ENCODE measurements at places on chromosomes 2 and 18.

- DNase-seq = no peak
These were observed 1.5 kb downstream of the MBD5 start for GRCh38 chr2:148022351-148022750.

GRCh38 chr2:236236559-236237452 is 27.4 kb downstream of the ASB18 start:
- no peak for DNase-seq

GRCh38 chr2:57869758-57870344 is 176.8 kb upstream of the VRK2 start:
- DNase-seq = no peak

DNA sequence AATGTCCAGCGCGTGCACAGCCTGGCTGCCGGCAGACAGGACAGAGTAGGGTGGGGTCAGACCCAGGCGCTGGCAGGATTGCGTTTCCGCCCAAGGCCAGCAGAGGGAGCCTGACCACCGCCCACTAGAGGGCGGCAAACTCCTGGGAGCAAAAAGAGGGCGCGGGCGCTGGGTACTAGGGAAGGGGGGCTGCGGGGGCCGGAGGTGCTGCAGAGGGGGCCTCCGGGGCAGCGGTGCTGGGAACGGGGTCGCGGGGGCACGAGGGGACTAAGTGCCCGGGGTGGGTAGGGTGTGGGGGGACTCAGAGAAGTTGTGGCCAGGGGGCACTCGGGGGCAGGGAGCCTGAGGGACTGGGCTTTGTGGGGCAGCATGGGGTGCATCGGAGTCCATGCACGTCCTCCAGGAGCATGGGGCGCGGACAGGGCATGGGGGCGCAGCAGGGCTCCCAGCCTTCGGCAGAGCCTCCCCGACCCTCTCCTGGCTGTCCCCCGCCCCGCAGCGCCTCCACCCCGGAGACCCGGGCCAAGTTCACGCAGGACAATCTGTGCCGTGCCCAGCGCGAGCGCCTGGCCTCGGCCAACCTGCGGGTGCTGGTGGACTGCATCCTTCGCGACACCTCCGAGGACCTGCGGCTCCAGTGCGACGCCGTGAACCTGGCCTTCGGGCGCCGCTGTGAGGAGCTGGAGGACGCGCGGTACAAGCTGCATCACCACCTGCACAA is 3.2 kb downstream of the TEKT4 start:
- no peak for DNase-seq

- DNase-seq = no peak
These were observed 278.4 kb downstream of the NEDD4L start for GRCh38 chr18:58322464-58322863.

DNA sequence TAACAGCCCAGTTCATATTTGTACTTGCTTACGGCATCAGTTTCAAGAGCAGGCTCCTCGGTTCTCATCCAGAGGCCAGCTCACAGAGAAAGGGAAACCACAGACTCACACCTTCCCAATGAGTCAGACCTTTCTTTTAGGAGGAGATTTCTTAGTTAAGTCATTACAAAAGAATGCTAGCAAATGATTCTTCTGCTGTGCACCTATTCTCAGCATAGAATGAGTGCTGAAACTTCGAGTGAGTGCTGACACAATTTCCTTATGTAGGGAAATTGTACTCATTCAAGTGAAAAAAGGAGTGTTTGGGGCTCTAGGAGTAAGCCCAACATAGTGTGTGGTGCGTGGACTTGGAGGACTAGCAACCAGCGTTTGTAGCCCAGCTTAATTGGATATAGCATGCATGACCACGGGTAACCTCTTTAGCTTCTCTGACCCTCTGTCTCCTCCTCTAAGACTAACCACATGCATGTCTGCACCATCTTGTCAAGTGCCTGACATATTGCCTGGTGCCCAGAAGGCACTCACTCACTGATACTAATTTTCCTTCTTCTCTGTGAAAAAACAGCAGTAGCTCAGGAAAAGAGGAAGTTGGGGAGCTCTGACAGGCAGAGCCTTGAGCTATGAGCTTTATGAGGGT is 87.0 kb downstream of the ALPK2 start:
- DNase-seq = no peak

- DNase-seq = no peak
These were observed 152.9 kb downstream of the MYO3B start for GRCh38 chr2:170330881-170331280.

- DNase-seq = no peak
These were observed 182.6 kb downstream of the DCDC2C start for GRCh38 chr2:3885629-3886628.

GRCh38 chr2:63680455-63680854 is 91.7 kb downstream of the MDH1 start:
- DNase-seq = no peak

- no peak for DNase-seq
These were observed 20.0 kb downstream of the FOSL2 start for GRCh38 chr2:28412625-28413151.

GRCh38 chr2:42747422-42747821 is 16.5 kb downstream of the OXER1 start:
- no peak for DNase-seq

GRCh38 chr2:71832844-71833243 is 314.8 kb downstream of the CYP26B1 start:
- DNase-seq = no peak

DNA sequence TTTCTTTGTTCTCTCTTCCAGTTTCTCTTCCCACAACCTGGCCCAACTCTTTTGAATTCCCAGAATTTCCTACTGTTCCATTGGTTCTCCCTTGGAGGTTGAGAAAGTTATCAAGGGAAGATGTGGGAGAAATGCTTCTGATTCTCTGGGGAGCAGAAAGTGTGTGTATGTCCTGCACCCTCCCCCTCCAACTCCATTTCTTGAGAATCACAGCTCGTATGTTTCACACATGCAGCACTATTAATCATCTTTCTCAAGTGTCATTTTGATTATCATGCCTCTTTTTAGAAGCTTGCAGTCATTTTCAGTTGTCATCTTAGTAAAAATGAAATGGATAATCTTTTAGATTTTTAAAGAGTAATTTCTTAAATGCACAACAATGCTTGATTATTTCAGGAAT is 296.8 kb upstream of the SLC39A10 start:
- no peak for DNase-seq

- DNase-seq = no peak
These were observed 20.4 kb downstream of the SERPINB7 start for GRCh38 chr18:63795606-63796005.

GRCh38 chr2:55948176-55948923 is 24.8 kb upstream of the EFEMP1 start:
- DNase-seq = no peak

DNA sequence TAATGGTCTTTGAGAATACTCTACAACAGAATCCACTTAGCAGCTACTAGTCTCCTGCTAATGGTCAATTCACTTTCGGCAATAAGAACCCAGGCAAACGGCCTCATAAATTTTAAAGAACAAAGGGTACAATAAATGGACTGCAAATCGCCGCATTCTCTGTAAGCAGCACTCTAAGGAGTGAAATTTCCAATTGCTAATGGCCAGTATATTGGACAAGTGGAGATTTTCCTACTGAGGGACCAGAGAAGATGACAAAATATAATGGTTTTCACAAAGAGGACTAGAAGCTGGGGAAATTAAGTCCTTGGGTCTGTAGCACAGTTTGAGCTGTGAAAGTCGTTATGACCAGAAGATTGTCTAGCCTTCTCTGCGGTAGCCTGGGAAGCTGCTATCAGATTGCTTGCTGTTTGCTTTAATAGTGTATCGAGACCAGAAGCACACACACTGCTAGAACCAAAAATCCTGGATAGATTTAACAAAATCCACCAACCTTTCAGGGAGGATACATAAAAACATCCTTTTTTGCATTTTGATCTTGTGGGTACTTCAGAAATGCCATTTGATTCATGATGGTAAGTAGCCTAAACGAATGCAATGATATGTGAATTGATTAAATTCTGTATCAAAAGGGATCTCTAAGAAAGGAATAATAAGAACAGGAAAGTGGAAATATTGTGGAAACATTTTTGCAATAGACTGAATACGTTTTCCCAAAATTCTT is 53.6 kb upstream of the ATP8B1 start:
- DNase-seq = no peak

DNA sequence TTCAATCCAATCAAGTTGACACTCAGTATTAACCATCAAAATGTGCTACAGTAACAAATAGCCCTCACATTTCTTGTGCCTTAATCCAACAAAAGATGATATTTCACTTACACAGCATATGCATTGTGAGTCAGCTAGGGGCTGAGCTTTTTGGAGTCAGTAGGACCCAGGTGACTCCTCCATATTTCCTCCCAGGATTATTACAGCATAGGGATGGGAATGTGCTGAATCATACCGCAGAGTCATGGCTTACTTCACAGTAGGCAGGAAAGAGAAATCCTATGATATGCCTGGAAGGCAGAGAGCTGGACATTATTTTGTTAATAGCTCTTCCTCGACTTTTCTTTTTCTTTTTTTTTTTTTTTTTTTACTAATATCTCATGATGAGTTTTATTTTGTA is 153.3 kb downstream of the TMEM182 start:
- DNase-seq = no peak

GRCh38 chr2:58266211-58266610 is 25.1 kb upstream of the FANCL start:
- no peak for DNase-seq

DNA sequence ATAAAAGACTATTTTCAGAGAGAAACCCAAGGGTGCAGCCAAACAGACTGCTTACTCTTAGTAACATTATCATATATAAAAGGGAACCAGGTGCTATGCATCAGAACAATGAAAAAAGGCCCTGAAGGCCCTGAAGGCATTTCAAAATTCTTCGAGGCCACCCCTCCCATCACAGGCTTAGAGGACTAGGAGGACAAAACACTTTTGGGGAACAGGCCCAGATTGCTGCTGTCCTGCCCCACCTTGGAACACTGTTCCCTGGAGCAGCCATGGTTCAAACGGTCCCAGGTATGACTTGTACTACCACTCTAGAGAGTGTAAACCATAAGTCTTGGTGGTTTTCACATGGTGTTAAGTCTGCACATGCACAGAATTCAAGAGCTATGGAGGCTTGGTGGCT is 2183.1 kb upstream of the CELF4 start:
- no peak for DNase-seq

DNA sequence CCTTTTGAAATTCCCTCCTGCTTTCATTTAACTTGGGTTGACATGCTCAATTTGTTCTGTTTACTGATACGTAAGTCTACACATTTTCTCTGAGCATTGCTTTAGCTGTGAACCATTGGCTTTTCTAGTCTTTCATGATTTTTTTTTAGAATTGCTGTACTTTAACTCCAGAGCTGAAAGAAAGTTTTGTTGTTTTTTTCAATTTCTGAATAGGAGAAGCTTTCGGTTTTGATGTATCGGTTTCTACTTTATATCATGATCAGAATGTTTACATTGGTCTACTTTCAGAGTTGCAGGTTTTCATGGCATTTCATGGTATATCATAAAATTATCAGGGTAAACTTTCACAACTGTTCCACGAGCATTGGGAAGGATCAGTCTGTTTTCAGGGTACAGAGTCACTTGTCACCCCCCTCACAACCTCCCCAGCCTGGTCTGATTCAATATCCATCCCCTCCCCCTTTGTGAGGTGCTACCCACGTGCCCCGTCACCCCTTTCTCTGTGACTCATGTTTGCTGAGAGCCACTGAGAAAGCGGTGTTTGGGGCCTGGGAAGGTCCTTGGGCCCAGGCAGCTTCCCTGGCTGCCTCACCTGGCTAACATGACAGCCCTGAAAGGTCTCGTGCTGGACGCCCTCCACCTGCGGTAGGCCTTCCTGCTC is 7.0 kb downstream of the ASTL start:
- no peak for DNase-seq

DNA sequence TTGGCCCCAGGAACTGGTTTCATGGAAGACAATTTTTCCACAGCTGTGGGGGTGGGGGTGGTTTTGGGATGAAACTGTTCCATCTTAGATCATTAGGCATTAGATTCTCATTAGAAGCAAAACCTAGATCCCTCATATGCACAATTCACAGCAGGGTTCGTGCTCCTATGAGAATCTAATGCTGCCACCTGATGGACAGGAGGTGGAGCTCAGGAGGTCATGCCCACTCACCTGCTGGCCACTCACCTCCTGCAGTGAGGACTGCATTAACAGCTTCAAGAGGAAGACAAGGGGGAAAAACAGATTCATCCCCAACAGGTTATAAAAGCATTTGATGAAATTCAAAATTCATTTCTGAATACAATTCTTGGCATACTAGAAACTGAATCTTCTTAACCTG is 38.5 kb downstream of the THAP4 start:
- no peak for DNase-seq

GRCh38 chr2:62966991-62967390 is 83.6 kb upstream of the OTX1 start:
- DNase-seq = no peak

GRCh38 chr2:174835797-174836255 is 71.6 kb upstream of the CHRNA1 start:
- no peak for DNase-seq

- no peak for DNase-seq
These were observed 72.8 kb upstream of the TGFA start for GRCh38 chr2:70626254-70626990.

GRCh38 chr2:96083064-96083939 is 33.1 kb downstream of the ADRA2B start:
- no peak for DNase-seq

GRCh38 chr2:176151442-176152287 is at the start of gene HOXD4:
TSS of gene HOXD4 (plus strand) at chr2:176151550. CDS start at chr2:176151634, 84 bp downstream.
- no peak for DNase-seq

DNA sequence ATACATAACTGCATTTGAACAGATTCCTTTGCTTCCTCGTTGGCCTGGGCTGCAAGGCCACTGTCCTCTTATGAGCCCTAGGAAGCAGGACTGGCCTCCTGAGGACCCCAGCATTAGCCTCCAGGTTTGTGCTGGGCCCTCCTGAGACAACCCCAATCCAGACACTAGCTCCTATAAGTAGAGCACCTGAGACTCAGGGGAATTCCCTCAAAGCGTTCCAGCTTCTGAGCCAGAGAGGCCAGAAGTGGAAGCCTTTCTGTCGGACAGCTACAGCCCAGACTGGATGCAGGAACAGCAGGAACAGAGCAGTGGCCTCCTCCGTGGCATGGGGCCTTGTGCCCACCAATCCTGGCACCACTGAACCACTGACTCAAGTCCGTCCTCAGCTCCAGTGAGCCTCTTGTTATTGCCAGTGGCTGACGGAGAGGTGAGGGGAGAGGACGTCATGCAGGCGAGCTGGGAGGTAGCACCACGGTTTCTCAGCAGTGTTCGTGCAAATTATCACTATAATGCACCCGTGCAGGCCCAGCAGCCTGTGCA is 67.2 kb downstream of the NPAS2 start:
- no peak for DNase-seq

- DNase-seq = no peak
These were observed 1061.6 kb upstream of the FAM98A start for GRCh38 chr2:34660741-34661140.

GRCh38 chr18:14031053-14031452 is 101.2 kb downstream of the ZNF519 start:
- DNase-seq = no peak

DNA sequence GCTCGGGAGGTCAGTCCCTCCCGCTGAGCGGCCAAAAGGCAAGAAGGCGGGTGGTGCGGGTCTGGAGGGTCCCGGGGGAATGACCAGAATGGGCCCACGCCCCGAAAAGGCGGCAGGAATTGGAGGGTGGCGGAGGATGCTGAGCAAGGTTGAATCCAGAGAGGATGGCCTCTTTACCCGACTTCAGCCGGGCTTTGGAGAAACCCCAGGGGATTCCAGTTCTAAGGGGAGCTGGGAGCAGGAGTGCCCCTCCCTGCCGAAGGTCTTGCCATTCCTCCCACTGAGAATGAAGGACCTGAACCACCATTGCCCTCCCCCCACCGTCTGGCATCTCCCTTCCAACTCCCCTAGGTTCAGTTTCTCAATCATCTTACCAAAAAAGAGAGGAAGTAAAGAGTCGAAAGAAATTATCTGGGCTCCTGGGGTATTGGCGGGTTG is 38.9 kb upstream of the ATP6V1B1 start:
- no peak for DNase-seq

Data from cortex of kidney (tissue), 1 donor.